Activated CD4-positive, alpha-beta memory T cell treated with anti-CD3 and anti-CD28 coated beads for 36 hours (primary cell): ENCODE measurements at places on chromosomes 12 and 14.

DNA sequence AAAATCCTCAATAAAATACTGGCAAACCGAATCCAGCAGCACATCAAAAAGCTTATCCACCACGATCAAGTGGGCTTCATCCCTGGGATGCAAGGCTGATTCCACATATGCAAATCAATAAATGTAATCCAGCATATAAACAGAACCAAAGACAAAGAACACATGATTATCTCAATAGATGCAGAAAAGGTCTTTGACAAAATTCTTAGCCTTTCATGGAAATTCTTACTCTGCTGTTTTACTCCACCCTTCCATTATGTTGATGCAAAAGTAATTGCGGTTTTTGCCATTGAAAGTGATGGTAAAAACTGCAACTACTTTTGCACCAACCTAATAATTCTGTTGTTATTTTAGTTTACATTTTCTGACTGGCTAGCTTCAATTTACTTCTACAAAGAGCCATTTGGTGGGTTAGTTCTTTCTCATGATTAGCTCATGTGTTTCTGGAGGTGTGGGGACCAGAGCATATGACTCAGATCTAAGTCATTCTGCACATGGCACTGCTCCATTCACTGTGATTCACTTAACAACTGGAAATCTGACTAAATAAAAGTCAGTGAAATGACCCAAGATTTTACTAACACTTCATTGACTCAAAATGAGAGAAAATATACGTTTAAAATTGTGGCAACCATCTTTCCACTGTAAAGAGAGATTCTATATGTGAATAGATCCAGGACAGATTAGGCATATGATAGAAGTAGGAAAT is 99.9 kb downstream of the TMTC3 start:
- peaks cover 13% of the 10 kb centered on the region for H3K27me3 ChIP-seq
- peaks cover 35% of the 10 kb centered on the region for H3K4me1 ChIP-seq
- H3K4me3 ChIP-seq, result no peak overlapping the region
- peaks cover 3% of the 10 kb centered on the region for H3K36me3 ChIP-seq
- H3K27ac ChIP-seq, result peak overlapping the region; percentile 83
- peak; percentile 54 for DNase-seq

DNA sequence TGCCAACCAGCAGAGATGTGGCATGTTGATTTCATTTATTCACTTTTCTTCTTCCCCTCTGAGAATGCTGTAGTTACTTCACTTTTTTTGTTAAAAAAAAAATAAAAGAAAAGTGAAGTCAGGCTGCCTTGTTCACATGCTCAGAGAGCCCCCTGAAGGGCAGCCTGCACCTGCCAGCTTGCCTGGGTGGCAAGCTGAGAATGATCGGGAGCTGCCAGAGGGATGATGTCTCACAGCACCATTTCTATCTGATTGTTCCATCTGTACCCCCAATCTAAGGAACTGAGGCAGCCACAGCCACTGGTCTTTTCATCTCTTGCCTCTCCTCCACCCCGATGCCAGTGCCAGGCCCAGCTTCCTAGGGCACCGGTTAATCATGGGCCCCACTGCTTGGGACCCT is 118.2 kb downstream of the TSPAN9 start:
- no peak for DNase-seq
- peaks cover 5% of the 10 kb centered on the region for H3K4me1 ChIP-seq
- no peaks in the 10 kb centered on the region for H3K36me3 ChIP-seq
- H3K27ac ChIP-seq, result no peak overlapping the region
- H3K4me3 ChIP-seq, result no peak overlapping the region

DNA sequence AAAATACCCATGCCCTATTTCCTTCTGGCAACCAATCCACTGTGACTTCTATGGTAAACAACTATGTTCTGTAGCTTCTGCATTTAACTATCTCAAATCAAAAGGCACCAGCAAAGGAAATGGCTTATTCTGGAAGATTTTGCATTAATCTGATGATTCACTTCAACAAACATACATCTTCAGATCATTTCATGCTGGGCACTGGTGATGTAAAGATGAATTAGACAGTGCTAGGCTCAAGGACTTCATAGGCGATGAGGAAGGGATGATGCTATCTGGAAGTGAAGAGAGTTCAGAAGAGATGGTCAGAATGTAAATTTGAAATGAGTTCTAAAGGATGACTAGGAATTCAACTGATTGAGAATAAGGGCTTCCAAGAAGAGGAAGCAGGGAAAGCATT is 363.3 kb downstream of the PAWR start:
- H3K27me3 ChIP-seq, result no peaks in the 10 kb centered on the region
- no peaks in the 10 kb centered on the region for H3K36me3 ChIP-seq
- H3K4me1 ChIP-seq, result no peaks in the 10 kb centered on the region
- no peak for DNase-seq

DNA sequence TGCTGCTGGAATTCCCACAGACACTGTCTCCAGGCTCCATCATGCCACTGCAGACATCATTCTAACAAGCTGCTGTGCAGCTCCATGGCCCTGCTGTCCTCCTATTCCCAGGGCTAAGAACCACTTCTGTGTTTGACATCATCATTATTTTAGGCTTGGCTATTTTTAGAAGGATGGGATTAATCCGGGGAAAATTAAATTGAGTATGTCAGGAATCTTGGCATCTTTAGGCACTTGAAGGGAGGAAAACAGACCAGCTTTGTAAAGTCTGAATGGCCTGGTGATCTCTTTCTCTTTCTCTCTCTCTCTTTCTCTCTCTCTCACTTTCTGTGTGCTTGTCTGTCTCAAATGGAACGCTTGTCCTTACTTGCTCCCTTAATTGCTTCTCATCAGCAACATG is 568.3 kb upstream of the FLRT2 start:
- H3K4me1 ChIP-seq, result no peaks in the 10 kb centered on the region
- DNase-seq, result no peak
- H3K27ac ChIP-seq, result no peak overlapping the region
- no peaks in the 10 kb centered on the region for H3K27me3 ChIP-seq

GRCh38 chr14:79516009-79516408 is 695.3 kb downstream of the DIO2 start:
- no peak overlapping the region for H3K27ac ChIP-seq
- no peak overlapping the region for H3K4me3 ChIP-seq
- no peaks in the 10 kb centered on the region for H3K27me3 ChIP-seq
- no peak for DNase-seq

GRCh38 chr12:77914081-77914488 is 83.4 kb downstream of the NAV3 start:
- no peaks in the 10 kb centered on the region for H3K36me3 ChIP-seq
- H3K27ac ChIP-seq, result no peak overlapping the region
- no peak overlapping the region for H3K4me3 ChIP-seq

GRCh38 chr12:16350682-16351081 is 3.2 kb downstream of the MGST1 start:
- no peaks in the 10 kb centered on the region for H3K36me3 ChIP-seq
- DNase-seq, result no peak
- no peaks in the 10 kb centered on the region for H3K4me1 ChIP-seq
- peaks cover 10% of the 10 kb centered on the region for H3K27me3 ChIP-seq

DNA sequence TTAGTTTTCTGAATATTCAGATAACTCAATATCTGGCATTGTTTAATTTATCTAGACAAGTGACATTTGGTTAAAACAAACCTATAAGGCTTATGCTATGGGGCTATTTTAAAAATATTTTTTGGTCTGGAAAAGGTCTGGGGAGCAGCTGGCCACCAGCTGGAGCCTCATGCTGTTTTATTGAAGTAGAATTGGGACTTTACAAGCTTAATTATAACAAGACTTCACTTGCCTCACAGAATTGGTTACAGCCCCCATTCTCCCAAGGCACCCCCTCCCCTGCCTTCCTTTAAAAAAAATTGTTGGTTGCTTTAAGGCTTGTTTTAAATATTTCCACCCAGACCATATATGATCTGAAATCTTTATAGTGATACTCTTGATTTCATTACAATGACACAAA is 453.9 kb downstream of the ADAMTS20 start:
- no peaks in the 10 kb centered on the region for H3K36me3 ChIP-seq
- H3K27ac ChIP-seq, result no peak overlapping the region
- no peak for DNase-seq
- H3K4me3 ChIP-seq, result no peak overlapping the region
- H3K4me1 ChIP-seq, result no peaks in the 10 kb centered on the region
- H3K27me3 ChIP-seq, result no peaks in the 10 kb centered on the region

GRCh38 chr14:101286271-101287018 is 274.9 kb upstream of the DIO3 start:
- DNase-seq, result no peak
- no peaks in the 10 kb centered on the region for H3K4me1 ChIP-seq
- H3K36me3 ChIP-seq, result no peaks in the 10 kb centered on the region
- peaks cover 24% of the 10 kb centered on the region for H3K27me3 ChIP-seq

DNA sequence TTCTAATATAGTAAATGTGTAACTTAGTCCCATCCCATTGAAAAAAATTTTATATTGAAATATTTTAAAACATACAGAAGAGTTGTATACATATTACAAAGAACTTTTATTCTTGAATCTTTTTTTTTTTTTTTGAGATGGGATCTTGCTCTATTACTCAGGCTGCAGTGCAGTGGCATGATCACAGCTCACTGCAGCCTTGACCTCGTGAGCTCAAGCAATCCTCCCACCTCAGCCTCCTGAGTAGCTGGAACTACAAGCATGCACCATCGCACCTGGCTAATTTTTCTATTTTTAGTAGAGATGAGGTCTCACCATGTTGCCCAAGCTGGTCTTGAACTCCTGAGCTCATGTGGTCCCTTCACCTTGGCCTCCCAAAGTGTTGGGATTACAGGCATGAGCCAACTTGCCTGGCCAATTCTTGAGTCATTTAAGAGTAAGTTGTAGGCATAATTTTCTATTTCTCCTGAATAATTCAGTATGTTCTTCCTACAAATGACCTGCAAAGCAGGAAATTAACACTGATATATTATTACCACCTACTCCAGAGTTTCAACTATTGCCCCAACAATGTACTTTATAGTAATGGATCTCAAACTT is 153.0 kb upstream of the BMP4 start:
- H3K27me3 ChIP-seq, result peaks cover 5% of the 10 kb centered on the region
- H3K27ac ChIP-seq, result no peak overlapping the region
- H3K4me1 ChIP-seq, result no peaks in the 10 kb centered on the region
- H3K36me3 ChIP-seq, result no peaks in the 10 kb centered on the region

DNA sequence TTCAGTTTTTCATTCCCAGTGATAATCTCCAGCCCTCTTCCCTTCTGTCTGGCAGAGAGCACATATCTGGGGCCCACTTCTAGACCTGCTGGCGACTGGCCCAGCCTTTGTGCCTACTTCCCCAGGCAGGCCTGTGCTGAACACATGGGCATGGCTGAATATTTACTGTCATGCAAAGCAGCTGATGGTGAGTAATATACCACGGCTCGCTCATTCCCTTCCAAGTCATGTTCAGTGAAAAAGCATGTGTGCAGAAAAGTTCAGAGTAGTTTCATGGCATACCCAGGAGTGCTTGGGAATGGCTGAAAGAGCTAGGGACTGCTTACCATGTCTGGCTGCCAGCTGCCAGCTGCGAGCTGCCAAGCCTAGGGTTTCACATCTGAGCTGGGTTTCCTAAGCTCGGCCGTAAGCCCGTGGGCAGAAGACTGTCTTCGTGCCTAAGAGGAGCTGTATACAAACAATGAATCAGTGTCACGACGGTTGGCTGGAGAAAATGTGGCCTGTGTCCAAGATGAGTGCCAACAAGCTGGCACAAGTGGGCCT is 179.9 kb upstream of the PELI2 start:
- no peak overlapping the region for H3K4me3 ChIP-seq
- no peaks in the 10 kb centered on the region for H3K36me3 ChIP-seq
- no peak for DNase-seq
- H3K27me3 ChIP-seq, result peaks cover 2% of the 10 kb centered on the region

DNA sequence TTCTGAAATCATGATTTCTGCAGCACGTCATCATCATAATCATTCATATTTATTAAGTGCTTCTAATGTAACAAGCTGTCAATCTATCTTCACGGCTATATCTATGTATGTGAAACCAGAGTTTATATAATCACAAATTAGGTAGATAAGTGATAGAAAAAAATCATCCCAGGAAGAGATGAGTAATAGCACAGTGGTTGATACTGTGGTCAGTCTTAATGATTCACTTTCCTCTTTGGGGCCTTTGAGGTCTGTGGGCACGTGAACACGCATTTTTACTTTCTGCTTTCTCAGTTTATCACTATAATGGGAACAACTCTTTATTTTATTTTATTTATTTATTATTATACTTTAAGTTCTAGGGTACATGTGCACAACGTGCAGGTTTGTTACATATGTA is 265.9 kb upstream of the NOVA1 start:
- H3K4me1 ChIP-seq, result no peaks in the 10 kb centered on the region
- H3K27me3 ChIP-seq, result no peaks in the 10 kb centered on the region
- no peaks in the 10 kb centered on the region for H3K36me3 ChIP-seq
- no peak overlapping the region for H3K4me3 ChIP-seq

GRCh38 chr12:111494676-111495075 is 89.0 kb downstream of the SH2B3 start:
- no peak for DNase-seq
- H3K36me3 ChIP-seq, result peaks cover 28% of the 10 kb centered on the region
- H3K27me3 ChIP-seq, result no peaks in the 10 kb centered on the region
- H3K4me1 ChIP-seq, result no peaks in the 10 kb centered on the region

GRCh38 chr14:74516451-74517160 is 23.0 kb downstream of the ISCA2 start:
- no peaks in the 10 kb centered on the region for H3K36me3 ChIP-seq
- H3K4me1 ChIP-seq, result peaks cover 8% of the 10 kb centered on the region
- no peak for DNase-seq

- no peaks in the 10 kb centered on the region for H3K27me3 ChIP-seq
- no peak for DNase-seq
- H3K4me3 ChIP-seq, result no peak overlapping the region
- no peaks in the 10 kb centered on the region for H3K36me3 ChIP-seq
- H3K4me1 ChIP-seq, result no peaks in the 10 kb centered on the region
Measured at GRCh38 chr12:65529771-65530435, 251.4 kb downstream of the MSRB3 start.

GRCh38 chr12:24463375-24463774 is 485.5 kb downstream of the BCAT1 start:
- no peaks in the 10 kb centered on the region for H3K27me3 ChIP-seq
- H3K4me1 ChIP-seq, result no peaks in the 10 kb centered on the region
- H3K27ac ChIP-seq, result no peak overlapping the region
- no peak overlapping the region for H3K4me3 ChIP-seq
- no peaks in the 10 kb centered on the region for H3K36me3 ChIP-seq

DNA sequence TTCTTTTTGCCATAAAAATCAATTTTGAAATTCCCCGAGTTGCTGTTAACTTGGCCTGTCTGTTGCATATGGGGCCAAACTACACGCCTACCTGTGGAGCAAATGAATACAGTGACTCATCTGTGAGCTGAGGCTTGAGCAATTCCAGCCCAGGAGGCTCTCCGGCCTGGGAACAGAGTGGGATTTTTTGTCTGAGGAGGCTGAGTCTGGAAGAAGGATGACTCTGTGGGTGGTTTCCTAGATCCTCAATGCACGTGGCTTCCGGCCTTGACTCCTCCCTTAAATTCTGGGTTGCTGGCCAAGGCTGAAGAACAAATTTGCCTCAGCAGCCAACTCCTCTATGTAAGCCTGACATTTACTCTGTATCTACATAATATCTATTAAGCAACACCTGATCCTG is 124.1 kb downstream of the SSPN start:
- H3K27me3 ChIP-seq, result peaks cover 13% of the 10 kb centered on the region
- H3K27ac ChIP-seq, result no peak overlapping the region
- peaks cover 8% of the 10 kb centered on the region for H3K4me1 ChIP-seq
- DNase-seq, result no peak

- H3K27ac ChIP-seq, result no peak overlapping the region
- DNase-seq, result no peak
- H3K27me3 ChIP-seq, result peaks cover 4% of the 10 kb centered on the region
- no peaks in the 10 kb centered on the region for H3K36me3 ChIP-seq
- H3K4me3 ChIP-seq, result no peak overlapping the region
Measured at GRCh38 chr12:13127444-13127843, 24.0 kb upstream of the GSG1 start.
